ENCODE measurements at places on chromosomes 6 and 20. TPM values are rescaled to one million over a fixed set of nuclear protein-coding genes. Genes with fewer than 3 reads are reported as not detected.

The ENPP1 gene
- 9.5 TPM for total RNA-seq

The KHDC1 gene
- 3.7 TPM for total RNA-seq

The COL12A1 gene
- total RNA-seq: not detected

The WFDC5 gene
- total RNA-seq: not detected

The HSF2 gene
- total RNA-seq: 18.9 TPM

The ME1 gene
- 1.7 TPM for total RNA-seq

The SFT2D1 gene
- 40.7 TPM for total RNA-seq

The STMN3 gene
- total RNA-seq: 0.88 TPM

The TRAPPC3L gene
- not detected for total RNA-seq

The POFUT1 gene
- 36.6 TPM for total RNA-seq

The BPI gene
- total RNA-seq: not detected

The LY6G6F gene
- total RNA-seq: not detected

The LTA gene
- 1,187 TPM for total RNA-seq

The FABP7 gene
- not detected for total RNA-seq

The OTOR gene
- not detected for total RNA-seq

The BHLHE23 gene
- total RNA-seq: not detected

The ZSCAN23 gene
- 0.40 TPM for total RNA-seq

The DDRGK1 gene
- total RNA-seq: 87.1 TPM

The CALHM5 gene
- not detected for total RNA-seq

The SIM1 gene
- total RNA-seq: not detected

The PCSK2 gene
- total RNA-seq: not detected

The NKX2-4 gene
- not detected for total RNA-seq

The TSPO2 gene
- total RNA-seq: not detected

The CTCFL gene
- not detected for total RNA-seq

The NR2E1 gene
- total RNA-seq: not detected

The RHAG gene
- total RNA-seq: not detected

The ZBP1 gene
- total RNA-seq: 4.9 TPM

The GMPR gene
- 3.9 TPM for total RNA-seq

All from natural killer cell treated with Interleukin-12 subunit alpha and Interleukin-12 subunit beta and Interleukin-15 and Interleukin-18, amount 100 ng/mL, for 72 hours (primary cell).